Testis (tissue), 5 donors: ENCODE measurements at places on chromosomes 2 and 18. TPM values are rescaled to one million over a fixed set of nuclear protein-coding genes. Genes with fewer than 3 reads are reported as not detected.

DNA sequence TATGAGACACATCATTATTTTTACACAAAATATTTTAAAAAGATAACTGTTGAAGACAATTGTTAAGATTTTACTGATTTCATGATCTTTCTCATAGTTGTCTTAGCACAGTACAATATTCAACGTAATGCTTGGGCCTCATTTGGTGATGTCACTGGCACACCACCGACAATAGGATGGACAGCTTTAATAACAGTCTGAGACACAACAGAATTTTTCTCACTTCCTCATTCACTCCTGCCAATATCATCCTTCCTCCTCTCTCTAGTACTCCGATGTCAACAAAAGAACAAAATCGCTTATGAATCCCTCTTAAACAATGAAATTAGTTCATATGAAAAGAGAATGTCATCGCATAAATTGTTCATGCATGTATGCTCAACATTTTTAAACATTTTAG lies 461.9 kb upstream of the CDH7 start:
- no peaks in the 10 kb centered on the region for H3K27me3 ChIP-seq
- H3K4me3 ChIP-seq, result no peak overlapping the region
- H3K36me3 ChIP-seq, result no peaks in the 10 kb centered on the region
- H3K27ac ChIP-seq, result no peak overlapping the region
- DNase-seq, result no peak

DNA sequence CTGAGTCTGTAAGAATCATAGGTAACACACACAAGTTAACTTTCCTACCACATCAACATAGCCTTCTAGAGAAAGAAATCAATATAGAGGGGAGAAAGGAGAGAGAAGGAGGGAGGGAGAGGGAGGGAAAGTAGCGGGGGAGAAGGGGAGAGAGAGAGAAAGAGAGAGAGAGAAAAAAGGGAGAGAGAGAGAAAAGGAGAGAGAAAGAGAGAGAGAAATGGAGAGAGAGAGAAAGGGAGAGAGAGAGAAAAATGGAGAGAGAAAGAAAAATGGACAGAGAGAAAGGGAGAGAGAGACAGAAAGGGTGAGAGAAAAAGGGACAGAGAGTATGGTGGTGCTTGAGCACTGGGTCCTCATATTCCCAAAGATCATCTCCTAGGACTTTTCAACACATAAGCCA lies 591.7 kb downstream of the ZEB2 start:
- H3K4me1 ChIP-seq, result no peaks in the 10 kb centered on the region
- no peak overlapping the region for H3K27ac ChIP-seq
- no peaks in the 10 kb centered on the region for H3K36me3 ChIP-seq
- H3K27me3 ChIP-seq, result no peaks in the 10 kb centered on the region
- no peak overlapping the region for H3K4me3 ChIP-seq
- DNase-seq, result no peak

DNA sequence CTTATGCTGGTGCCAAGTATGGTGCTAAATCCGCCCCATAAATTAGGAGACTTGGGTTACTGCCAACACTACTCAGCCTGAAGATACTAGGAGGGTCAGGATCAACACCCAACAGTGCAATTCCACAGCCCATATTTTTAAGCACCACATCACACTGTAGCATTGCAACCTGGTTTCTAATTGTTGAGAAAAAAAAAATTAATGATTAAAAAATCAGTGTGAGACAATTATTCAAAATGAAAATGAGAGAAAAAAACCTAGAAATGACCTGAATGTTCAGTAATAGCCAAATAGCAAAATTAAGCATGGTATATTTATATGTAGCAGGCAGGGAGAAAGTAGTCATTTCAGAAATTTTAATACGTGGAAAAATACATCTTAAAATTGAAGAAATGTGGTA lies 29.2 kb upstream of the HNRNPLL start:
- H3K4me3 ChIP-seq, result no peak overlapping the region
- H3K36me3 ChIP-seq, result no peaks in the 10 kb centered on the region
- H3K27me3 ChIP-seq, result no peaks in the 10 kb centered on the region
- no peak overlapping the region for H3K27ac ChIP-seq
- peaks cover 11% of the 10 kb centered on the region for H3K4me1 ChIP-seq

- no peak overlapping the region for H3K27ac ChIP-seq
- H3K36me3 ChIP-seq, result no peaks in the 10 kb centered on the region
- H3K27me3 ChIP-seq, result no peaks in the 10 kb centered on the region
- DNase-seq, result no peak
Measured at GRCh38 chr18:80037869-80038630, 3.8 kb downstream of the RBFA start.

GRCh38 chr2:239621611-239622010 lies 220.8 kb upstream of the HDAC4 start:
- H3K4me3 ChIP-seq, result no peak overlapping the region
- no peak overlapping the region for H3K27ac ChIP-seq
- H3K27me3 ChIP-seq, result no peaks in the 10 kb centered on the region
- H3K36me3 ChIP-seq, result no peaks in the 10 kb centered on the region
- DNase-seq, result no peak

DNA sequence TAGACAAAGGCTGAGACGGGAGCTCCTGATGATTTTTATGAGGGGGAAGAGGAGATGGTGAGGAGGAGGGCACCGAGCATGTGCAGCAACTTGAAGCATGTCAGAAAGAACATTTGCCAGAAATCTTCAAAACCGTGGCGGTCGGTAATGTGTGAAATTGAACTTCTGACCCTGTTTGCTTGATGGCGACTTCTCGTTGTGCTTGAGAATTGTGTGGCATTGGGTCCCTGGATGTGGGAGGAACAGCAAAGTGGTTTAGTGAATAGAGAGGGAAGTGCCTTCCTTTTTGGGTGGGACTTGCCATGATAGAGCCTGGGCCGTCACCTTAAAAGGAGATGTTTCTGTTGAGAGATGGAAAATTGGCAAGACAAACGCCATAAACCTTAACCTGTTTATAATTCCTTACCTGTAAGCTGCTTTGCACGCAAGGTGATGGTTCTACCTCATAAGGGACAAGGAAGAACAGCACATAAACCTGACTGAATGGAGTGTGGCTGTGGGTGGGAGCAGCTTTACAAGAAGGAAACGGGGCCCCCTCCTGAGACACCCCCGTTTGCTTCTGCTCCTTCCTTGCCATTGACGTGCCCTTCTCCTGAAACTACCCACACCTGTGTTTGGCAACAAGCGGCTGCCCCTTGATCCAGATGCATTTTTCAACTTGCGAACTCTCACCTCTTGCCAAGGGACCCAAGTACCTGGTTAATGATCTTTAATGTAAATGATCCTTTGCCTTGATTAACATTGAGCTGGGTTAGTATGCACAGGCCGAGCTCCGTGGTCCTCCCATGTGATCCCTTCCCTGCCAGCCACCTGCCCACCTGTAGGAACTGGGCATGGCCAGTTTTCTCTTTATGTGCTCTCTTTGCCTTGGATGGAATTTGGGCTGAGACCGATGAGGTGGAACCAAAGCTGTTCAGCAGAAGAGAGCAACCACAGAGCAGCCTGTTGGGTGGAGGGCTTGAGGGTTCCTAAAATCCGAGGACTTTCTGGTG lies 153.2 kb downstream of the NEDD4L start:
- peaks cover 10% of the 10 kb centered on the region for H3K4me1 ChIP-seq
- H3K4me3 ChIP-seq, result no peak overlapping the region
- H3K27me3 ChIP-seq, result no peaks in the 10 kb centered on the region
- DNase-seq, result no peak

GRCh38 chr2:26816893-26817292 lies 31.0 kb downstream of the CENPA start:
- H3K4me1 ChIP-seq, result no peaks in the 10 kb centered on the region
- H3K27me3 ChIP-seq, result no peaks in the 10 kb centered on the region
- H3K27ac ChIP-seq, result no peak overlapping the region
- no peaks in the 10 kb centered on the region for H3K36me3 ChIP-seq
- DNase-seq, result no peak

GRCh38 chr2:99035920-99036319 lies 99.9 kb upstream of the CRACDL start:
- no peaks in the 10 kb centered on the region for H3K36me3 ChIP-seq
- no peak for DNase-seq
- no peak overlapping the region for H3K27ac ChIP-seq
- no peak overlapping the region for H3K4me3 ChIP-seq
- no peaks in the 10 kb centered on the region for H3K27me3 ChIP-seq

Gene RDH14
- 30.7 TPM for total RNA-seq

GRCh38 chr2:217920879-217921603 lies 81.8 kb downstream of the TNS1 start:
- peak; percentile 49 for DNase-seq

GRCh38 chr2:158509928-158510797 lies 53.4 kb downstream of the PKP4 start:
- no peak overlapping the region for H3K27ac ChIP-seq
- peaks cover 7% of the 10 kb centered on the region for H3K4me1 ChIP-seq
- no peak overlapping the region for H3K4me3 ChIP-seq
- H3K27me3 ChIP-seq, result no peaks in the 10 kb centered on the region
- no peak for DNase-seq
